ENCODE measurements at places on chromosomes 16 and 17. TPM values are rescaled to one million over a fixed set of nuclear protein-coding genes. Genes with fewer than 3 reads are reported as not detected.

DNA sequence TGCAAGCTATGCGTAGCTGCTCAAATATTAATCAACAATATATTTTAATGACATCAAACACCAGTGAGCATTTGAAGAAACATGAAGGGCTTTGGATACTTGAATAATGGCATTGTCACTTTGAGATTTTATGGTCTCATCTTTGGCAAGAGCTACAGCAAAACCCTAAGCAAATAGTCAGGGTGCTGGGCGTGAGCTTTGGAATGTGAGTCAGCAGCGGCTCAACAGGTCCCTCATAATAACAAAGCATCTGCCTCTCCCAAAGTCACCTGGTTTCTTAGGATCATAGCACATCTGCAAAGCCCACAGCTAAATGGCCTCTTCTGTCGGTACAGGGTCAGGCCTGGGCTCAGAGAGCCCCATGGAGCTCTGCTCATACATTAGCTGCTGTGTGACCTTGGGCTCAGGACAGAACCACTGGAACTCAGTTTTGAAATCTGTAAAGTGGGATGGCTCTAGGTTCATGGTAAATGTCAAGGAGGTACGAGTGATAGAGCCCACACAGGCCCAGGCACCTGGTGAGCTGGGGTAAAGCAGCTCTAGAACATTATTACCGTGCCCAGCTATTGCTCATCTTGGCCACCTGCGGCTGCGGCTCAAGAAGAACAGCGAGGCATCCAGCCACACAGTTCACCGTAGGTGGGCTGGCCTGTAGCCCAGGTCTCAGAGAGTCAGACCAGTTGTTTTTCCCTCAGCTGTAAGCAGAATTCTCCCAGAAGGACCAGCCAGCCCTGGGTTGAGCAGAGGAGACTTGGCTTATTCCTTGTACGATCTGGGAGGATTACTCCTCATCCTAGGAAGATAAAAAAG lies 544.5 kb upstream of the CDH11 start:
- no peak for DNase-seq

DNA sequence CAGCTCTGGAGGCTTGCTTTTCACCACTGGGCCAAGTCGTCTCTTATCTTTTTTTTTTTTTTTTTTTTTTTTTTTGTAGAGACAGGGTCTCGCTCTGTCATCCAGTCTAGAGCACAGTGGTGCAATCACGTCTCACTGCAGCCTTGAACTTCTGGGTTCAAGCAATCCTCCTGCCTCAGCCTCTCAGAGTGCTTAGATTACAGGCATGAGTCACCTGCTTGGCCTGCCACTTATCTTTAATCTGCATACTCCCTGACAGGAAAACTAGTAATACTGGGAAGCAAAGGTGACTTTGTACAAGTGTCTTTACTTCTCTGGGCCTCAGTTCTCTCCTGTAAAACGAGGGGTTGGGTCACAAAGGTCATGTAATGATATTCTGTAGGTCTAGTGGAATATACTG lies 15.0 kb downstream of the NTN1 start:
- no peak for DNase-seq

- no peak for DNase-seq
Measured at GRCh38 chr17:37720989-37721388, 23.9 kb downstream of the HNF1B start.

GRCh38 chr16:24685539-24686432 lies 43.7 kb upstream of the TNRC6A start:
- DNase-seq = peak; percentile 84

DNA sequence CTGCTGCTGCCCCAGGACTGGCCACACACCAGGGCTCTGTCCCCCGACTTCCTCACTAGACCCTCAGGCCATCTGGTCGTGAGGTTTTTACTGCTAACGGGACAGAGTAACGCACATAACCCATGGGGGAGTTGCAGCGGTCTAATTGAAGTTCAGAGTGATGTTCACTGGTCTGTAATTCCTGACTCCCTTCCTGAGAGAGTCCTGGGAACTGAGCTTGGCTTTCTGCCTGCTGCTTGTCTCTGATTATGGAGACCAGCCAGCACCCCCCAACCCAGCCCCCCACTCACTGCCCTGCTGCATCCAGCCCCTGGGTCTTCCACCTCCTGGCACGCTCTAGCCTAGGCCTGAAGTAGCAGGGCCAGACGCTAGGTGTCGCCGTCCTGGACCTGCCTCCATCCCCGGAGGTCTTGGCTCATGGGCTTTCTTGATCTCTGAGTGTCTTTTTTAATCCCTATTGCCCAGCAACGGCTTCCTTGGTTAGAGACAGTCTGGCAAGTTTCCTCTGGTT lies 192.9 kb downstream of the CCDC182 start:
- no peak for DNase-seq

GRCh38 chr16:25707982-25708583 lies 16.3 kb downstream of the HS3ST4 start:
- no peak for DNase-seq

- no peak for DNase-seq
Measured at GRCh38 chr16:47887496-47887895, 268.3 kb downstream of the ABCC12 start.

- no peak for DNase-seq
Measured at GRCh38 chr16:9091867-9092281, 430 bp downstream of the HAPSTR1 start.

DNA sequence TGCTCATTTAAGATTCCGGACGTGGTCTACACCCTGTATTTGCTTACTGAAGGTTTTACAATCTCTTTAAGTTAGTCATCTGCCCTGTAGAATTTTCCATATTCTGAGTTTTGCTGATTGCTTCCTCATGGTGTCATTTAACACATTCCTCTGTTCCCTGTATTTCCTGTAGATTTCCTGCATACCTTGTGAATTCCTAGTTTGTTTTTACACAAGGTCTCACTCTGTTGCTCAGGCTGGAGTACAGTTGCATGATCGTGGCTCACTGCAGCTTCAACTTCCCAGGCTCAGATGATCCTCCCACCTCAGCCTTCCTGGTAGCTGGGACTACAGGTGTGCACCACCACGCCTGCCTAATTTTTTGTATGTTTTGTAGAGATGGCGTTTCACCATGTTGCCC lies 66.8 kb downstream of the CMIP start:
- DNase-seq = no peak

DNA sequence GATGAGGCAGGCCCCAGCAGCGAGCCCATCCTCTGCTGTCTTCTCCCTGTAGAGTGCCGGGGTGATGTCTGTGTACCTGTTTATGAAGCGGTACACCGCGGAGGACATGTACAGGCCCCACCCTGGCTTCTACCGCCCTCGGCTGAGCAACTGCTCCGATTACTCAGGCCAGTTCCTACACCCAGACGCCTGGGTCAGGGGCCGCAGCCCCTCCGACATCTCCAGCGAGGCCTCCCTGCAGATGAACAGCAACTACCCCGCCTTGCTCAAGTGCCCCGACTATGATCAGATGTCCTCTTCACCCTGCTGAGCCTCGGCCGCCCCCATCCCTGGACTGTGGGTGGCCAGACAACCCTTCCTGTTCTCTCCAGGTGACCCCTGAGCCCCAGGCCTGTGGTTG lies 50.0 kb downstream of the CACNG5 start:
- no peak for DNase-seq

DNA sequence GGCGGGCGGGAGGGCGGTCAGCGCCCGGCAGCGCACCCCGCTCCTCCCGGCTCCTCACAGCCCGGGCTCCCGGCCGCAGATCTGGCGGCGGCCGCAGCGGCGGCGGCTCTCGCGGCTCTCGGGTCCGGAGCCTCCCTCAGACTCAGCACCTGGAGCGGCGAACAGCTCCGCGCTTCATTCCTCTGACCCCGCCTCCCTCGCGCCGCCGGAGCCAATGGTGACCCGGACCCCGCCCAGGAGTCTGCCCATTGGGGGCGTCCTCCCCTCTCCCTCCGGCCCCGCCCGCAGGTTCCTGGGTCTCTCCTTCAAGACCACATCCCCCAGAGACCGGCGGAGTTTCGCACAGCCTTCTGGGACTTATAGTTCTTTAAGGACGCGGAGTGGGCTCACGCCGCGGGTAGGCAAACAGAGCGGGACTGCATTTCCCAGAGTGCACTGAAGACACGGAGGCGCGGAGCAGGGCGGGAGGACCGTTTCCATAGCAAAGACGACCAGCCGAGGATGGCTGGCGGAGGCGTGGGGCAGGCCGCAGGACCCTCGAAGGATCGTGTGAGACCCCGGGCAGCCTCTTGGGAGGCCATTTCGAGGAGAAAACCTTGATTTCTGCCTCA lies at the start of gene SMPD3:
Gene SMPD3 (minus strand): TSS at position 149 of the 611 bp plus-strand sequence. CDS start 76,327 bp downstream, outside the sequence.
- peak; percentile 93 for DNase-seq

DNA sequence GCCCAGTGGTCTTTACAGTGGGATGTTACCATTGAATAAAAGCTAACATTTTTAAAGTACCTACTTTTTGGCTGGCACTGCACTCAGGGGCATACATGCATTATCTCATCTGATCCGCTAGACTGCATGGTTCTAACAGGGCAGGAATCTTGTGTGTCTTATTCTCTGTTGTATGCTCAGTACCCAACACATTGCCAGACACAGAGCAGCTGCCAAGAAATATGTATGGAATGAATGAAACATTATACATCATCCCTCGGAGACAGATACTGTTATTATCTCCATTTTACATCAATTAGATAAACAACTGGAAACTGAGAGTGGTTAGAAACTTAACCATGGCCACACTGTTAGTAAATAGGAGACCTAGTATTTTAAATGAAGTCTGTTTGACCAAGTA lies 74.1 kb upstream of the CDH11 start:
- DNase-seq = no peak

GRCh38 chr16:21719283-21719682 lies 55.5 kb downstream of the OTOA start:
- no peak for DNase-seq

DNA sequence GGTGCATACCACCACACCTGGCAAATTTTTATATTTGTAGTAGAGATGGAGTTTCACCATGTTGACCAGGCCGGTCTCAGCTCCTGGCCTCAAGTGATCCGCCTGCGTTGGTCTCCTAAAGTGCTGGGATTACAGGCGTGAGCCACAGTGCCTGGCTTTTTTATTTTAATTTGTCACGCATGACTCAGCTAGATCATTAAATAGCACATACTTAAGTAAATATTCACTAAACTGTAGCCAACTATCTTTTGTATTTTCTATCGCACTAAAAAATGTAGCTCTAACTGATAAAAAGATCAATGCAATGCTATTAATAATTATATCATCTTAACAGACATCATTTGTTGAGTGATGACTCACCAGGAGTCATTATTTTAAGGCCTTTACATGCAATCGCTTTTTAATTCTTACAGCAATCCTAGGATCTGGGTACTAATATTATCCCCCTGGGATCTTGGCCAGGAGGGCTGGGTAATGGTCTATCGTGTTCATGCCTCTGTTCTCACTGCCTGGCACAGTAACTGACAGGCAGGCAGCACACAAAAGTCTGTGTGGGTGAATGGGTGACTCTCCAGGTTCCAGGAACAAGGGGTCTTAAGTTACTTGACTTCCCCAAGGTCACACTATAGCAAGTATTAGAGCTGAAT lies 693.5 kb upstream of the EEF2KMT start:
- no peak for DNase-seq

DNA sequence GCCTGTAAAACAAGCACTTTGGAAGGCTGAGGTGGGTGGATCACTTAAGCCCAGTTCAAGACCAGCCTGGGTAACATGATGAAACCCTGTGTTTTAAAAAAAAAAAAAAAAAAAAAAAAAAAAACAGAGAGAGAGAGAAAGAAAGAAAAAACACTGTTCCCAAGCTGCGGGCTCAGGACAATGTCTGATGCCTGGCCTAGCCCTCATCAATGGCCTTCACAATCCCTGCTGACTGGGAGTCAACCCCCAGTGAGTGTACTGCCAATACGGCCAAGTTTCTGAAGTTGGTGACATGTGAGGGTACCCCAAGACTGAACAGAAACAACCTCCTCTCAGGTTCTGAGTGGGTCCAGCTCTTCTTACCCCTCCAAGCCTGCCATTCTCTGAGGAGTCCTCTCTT lies 116.5 kb downstream of the ZNF778 start:
- no peak for DNase-seq

GRCh38 chr16:85872734-85873133 lies 26.2 kb upstream of the IRF8 start:
- no peak for DNase-seq

- DNase-seq = no peak
Measured at GRCh38 chr16:19356024-19356952, 61.4 kb upstream of the TMC5 start.

- no peak for DNase-seq
Measured at GRCh38 chr17:56389356-56389755, 204.1 kb upstream of the NOG start.

DNA sequence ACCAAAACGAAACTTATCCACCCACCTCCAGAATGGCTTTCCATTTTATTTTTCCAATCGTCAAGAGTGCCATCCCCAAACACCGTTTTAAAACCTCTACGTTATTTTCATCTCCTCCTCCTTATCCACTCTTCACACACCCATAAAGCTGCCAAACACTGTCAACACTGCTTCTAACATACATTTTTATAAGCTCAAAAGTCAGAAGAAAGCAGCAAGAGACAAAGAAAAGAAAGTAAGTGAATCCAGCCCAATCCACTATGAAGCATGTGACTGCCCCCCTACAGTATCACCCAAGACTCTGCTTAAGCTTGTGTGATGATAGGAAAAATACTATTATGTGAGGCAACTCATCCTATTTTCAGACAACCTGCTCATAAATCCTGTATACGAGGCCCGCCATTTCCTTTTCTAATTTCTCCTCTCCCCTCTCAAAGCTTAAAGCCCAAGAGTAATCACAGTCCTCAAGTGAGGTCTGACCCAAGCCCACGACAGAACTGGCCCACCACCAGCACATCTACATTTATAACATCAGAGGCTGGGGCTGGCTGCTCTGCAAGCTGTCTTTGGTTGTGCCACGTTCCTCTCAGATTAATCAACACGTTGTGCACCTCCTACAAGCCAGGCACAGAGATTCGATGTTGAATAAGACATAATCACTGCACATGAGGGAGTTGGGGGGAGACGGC lies 16.3 kb downstream of the USP31 start:
- DNase-seq = no peak

DNA sequence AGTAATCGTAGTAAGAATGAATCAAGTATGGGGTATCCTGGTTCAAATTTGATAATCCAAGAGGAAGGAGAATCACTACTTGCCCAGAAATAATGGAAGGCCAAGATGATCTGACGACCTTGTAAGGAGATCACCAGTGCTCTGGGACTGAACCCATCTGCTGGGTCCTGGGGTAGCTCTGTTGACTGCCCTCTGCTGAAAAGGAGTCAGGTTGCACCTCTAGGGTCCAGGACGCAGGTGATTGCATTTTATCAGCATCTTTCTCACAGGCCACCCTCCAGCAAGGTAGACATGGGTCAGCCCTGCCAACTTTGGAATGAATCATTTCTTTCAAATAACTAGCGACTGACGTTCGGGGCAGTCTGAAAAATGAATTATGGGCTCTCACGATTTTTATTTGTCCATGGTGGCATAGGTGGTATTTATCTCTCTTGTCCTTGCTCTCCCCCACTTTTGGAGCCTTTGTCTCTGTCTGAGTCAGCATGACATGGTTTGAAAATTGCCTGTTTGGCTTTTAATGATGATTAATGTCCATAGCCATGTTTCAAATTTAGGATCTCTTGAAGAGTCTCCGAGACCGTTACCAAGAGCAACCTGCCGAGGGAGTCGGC lies 163.7 kb downstream of the MSI2 start:
- no peak for DNase-seq

GRCh38 chr16:88681709-88682451 lies 4.4 kb downstream of the SNAI3 start:
- DNase-seq = no peak

- DNase-seq = no peak
Measured at GRCh38 chr16:10565167-10565566, 15.2 kb downstream of the EMP2 start.

GRCh38 chr17:2792366-2793169 lies 3.7 kb upstream of the RAP1GAP2 start:
- no peak for DNase-seq

Gene PPP1R27
- total RNA-seq = 0.17 TPM

Gene KRT33B
- total RNA-seq = not detected

Gene SLC25A10
- total RNA-seq = 6.1 TPM

Gene HSD11B2
- 4.6 TPM for total RNA-seq

Gene FKBP10
- 125 TPM for total RNA-seq

Data from spinal cord (tissue), 10 donors.